ENCODE measurements at places on chromosomes 7 and 10.

GRCh38 chr10:11018432-11018841 lies 765 bp downstream of the CELF2 start:
- peak; percentile 8 for DNase-seq

- DNase-seq: peak; percentile 44
These were observed 208.8 kb downstream of the KCNMA1 start for GRCh38 chr10:77428691-77429395.

GRCh38 chr7:76358011-76358480 lies 745 bp downstream of the YWHAG start:
- DNase-seq: peak; percentile 82

- DNase-seq: no peak
These were observed 474.6 kb downstream of the GRM8 start for GRCh38 chr7:126778101-126778500.

GRCh38 chr10:61286686-61287085 lies 166.5 kb downstream of the TMEM26 start:
- DNase-seq: no peak
